ENCODE measurements at places on chromosomes 1 and 21.

- DNase-seq: no peak
Observed at GRCh38 chr1:17370618-17371017, 1.4 kb upstream of the PADI6 start.

- DNase-seq: no peak
Observed at GRCh38 chr1:57319165-57319564, 104.7 kb downstream of the DAB1 start.

DNA sequence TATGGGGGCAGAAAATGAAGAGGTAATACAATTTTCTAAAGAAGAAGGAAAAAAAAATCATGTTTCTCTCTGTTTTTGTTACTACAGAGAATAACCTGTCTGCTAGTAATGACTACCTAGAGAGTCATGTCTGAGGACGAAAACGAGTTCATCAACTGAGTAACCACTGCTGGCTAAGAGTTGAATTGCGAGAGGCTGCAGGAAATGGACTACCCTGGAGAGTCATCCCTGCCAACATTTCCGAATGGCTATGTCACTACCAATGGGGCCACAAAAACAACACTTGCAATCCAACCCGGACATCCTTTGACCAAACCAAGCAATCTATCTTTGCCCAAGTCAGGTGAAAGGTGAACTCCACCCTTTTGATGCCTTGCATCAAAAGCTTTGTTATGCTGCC is 120.6 kb downstream of the FCRL5 start:
- no peak for DNase-seq

DNA sequence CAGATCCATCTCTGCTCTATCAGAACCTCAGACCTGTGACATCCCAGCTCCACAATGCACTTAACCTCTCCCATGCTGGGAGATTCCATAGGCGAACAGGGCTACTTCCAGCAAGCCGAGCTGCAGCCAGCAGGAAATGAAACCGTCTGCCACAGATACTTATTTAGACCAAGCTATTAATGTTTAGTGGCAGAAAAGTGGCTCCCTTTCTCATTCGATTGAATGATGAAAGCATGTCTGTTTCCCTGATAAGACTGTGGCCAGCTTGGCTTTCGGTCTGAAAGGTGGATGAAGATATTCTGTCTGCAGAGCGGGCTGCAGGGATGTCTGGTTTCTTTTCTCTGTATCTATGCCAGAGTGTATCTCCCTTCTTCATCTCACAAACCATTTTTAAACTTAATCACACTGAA is 146.4 kb downstream of the GREM2 start:
- DNase-seq: peak; percentile 5

DNA sequence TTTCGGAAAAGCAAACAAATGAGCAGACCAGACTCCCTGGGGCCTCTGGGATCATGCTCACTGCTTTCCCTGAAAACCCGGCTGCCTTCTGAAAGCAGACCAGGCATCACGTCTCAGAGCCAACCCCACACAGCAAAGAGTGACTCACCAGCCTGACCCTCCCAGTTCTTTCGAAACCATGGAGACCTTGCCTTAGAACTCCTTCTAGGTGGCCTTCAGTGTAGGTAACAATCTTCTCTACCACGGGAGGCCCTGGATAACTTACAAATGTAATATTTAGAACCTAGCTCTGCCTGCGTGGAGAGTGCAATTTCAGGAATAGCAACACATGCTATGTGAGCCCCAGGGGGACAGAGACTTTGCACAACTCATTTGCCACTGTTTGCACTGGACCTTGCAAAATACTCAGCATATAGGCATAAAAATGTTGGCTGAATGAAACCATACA is 105.2 kb downstream of the SUSD4 start:
- no peak for DNase-seq

DNA sequence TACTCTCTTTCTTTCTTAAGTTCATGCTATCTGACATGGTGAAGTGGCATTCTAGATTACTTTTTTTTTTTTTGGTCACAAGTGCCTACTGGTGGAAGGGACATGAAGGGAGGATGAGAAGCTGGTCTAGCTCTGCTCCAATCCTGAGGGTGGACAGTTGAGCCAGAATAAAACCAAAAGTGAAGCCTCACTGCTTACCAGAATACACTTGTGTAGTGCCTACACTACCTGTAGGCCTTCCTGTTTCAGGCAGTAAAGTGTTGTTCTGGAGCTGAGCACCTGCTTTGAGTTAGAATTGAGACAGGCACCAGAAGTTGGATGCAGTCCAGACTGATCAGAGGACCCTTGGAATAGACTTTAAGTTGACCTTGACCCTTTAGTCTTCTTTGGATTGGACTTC is 40.4 kb upstream of the APOBEC4 start:
- DNase-seq: no peak

- DNase-seq: no peak
Observed at GRCh38 chr1:56330391-56331026, 248.9 kb downstream of the PLPP3 start.

- no peak for DNase-seq
Observed at GRCh38 chr1:94422115-94422820, 4.1 kb downstream of the ABCD3 start.

DNA sequence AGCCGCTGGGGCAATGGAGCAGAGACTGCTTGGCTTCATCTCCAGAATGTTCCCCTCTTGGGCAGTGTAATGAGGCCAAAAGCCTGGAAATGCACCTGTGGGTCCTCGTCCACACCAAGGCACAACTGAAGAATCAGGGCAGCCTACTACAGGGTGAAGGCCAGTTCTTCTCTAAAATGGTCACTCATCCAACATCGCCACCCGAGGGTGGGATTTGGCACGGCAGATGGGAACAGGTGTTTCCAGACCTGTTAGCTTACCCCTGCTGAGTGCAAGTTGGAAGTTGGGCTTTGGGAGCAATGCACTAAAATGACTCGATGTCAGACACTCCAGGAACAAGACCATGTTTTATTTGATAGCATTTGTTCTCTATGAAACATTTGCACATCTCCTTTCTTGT is 543.7 kb downstream of the NPHP4 start:
- DNase-seq: no peak

- no peak for DNase-seq
Observed at GRCh38 chr1:109370712-109371340, 26.9 kb downstream of the SORT1 start.

GRCh38 chr1:47441450-47442106 is 3.7 kb downstream of the FOXD2 start:
- DNase-seq: no peak

GRCh38 chr1:99218999-99219398 is 45.3 kb upstream of the PLPPR4 start:
- no peak for DNase-seq

DNA sequence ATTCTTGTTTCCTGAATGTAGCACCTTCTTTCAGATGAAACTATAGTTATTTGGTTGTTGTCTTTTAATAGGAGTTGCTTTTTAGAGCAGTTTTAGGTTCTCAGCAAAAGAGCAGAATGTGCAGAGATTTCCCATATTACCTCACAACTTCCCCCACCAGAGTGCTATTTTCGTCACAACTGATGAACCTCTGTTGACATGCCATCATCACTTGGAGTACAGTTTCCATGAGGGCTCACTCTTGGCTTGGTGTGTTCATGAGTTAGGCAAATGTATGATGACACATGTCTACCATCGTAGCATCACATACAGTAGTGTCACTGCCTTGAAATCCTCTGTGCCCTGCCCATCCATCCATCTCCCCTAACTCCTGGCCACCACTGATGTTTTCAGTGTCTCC is 3.7 kb downstream of the IBA57 start:
- no peak for DNase-seq

Measured in nephron progenitor cell (in vitro differentiated cells).